GOT3 (cell line): ENCODE measurements at places on chromosomes 7 and 10.

- DNase-seq, result no peak
Measured at GRCh38 chr10:130924138-130924819, 387.2 kb downstream of the TCERG1L start.

GRCh38 chr10:109200646-109201045 is 722.7 kb downstream of the XPNPEP1 start:
- DNase-seq, result no peak

DNA sequence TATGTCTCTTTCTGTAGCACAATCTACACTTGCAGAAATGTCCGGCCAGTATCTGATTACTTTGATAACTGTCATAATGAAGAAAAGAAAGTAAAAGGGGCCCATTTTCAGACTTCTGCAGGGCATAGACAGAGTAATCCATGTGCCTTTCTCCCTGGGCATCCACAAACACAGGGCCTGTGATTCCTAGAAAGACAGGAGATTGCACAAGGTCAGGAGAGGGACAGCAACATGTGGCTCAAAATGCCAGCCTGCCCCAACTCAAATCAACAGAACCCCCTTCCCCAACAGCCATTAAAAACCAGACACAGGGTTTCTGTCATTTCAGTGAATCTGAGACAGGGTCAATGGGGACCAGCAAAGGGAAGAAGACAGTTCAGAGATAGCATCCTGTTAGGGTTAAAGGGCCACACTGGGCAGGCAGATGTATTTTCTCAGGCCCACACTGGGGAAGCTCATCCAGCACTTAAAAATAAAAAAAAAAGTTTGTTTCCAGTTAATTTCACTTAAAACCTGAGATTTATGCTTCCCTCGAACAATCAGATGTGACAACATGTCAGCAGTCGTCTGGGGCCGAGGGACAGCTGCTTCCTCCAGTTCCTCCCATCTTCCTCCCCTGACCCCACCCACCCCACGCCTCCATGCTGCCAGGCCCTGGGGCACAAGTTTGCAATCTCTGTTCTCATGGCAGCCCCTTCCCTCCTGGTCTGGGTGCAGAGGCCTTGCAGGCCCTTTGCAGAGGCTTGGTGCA is 30.7 kb upstream of the ACSL5 start:
- no peak for DNase-seq

GRCh38 chr10:101467286-101467770 is 113.4 kb downstream of the BTRC start:
- DNase-seq, result no peak

- no peak for DNase-seq
Measured at GRCh38 chr7:132996581-132997242, 85.2 kb downstream of the CHCHD3 start.

GRCh38 chr7:148708026-148708885 is 9.6 kb downstream of the CUL1 start:
- no peak for DNase-seq

DNA sequence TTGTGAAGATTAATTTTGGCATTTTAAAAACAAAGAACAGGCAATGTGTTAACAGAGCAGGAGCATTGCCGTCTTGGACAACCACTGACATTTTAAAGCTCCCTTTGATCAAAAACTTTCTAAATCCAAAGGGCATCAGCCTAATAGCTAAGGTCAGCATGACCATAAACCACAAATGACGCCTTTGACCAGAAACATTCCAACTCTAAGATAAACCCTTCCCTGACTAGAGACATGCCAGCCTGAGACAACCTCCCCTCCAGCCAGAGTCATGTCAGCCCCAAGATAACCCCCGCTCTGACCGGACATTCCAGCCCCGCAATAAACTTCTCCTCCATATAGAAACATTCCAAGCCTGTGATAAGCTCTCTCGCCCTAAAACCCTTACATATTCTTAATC is 949.4 kb upstream of the POT1 start:
- DNase-seq, result no peak

DNA sequence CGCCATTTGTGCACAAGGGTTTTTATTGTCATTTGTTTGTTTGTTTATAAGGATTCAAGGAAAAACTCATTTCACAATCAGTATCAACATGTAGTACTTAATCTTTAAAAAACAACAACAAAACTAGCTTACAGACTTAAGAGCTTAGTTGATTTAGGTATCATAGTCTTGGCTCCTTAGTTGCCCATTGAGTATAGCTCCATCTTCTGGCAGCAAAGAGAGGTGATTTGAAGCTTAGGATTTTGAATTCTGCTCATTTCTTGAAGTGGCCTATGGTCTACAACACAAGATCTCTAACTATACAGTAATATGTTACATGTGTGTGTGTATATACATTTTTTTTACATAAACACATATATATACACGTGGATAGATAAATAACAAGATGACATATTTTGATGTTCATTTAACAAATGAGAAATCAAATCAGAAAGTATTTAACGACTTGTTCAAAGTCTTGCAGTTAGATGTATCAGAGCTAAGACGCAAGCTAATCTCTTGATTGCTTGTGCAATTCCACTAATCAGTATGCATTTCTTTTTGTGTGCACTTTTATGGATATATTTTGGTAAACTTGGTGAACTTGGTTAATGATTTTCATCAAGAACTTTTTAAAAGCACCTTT is 307.3 kb downstream of the CAMK1D start:
- no peak for DNase-seq

GRCh38 chr10:95280637-95281036 is 10.2 kb downstream of the PDLIM1 start:
- DNase-seq, result no peak

DNA sequence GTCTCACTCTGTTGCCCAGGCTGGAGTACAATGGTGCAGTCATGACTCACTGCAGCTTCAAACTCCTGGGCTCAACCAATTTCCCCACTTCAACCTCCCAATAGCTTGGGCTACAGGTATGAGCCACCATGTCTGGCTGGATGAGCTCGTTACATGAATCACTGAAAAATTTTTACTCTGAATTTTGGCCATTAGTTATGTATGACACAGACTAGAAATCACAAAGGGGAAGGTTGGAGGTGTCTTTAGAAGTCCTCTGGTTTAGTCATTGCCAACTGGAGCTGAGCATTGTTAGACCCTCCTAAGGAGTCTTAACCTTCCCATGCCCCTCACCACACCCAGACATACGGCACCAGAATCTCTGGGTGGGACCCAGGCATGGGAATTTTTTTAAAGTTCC is 34.7 kb downstream of the SVIL start:
- no peak for DNase-seq

DNA sequence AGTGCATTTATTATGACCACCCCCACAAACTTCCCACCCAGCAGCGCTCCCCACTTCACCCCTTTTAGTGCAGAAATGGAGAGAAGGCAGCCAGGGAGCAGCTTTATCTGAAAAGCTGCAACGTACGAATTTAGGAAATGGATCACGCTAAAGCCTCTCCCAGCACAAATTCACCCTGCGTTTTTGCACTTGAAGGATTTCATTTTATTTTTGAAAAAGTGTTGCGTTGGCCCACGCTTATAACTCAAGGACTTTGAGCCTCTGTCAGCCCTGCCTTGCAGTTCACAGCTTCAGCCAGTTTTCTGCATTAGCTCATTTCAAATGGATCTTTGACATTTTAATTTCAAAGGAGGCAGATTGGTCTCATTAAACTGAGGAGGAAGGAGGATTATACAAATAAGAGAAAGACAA is 556.1 kb downstream of the KCNMA1 start:
- no peak for DNase-seq

GRCh38 chr7:150715293-150715692 is 1.1 kb upstream of the GIMAP1 start:
- DNase-seq, result no peak

DNA sequence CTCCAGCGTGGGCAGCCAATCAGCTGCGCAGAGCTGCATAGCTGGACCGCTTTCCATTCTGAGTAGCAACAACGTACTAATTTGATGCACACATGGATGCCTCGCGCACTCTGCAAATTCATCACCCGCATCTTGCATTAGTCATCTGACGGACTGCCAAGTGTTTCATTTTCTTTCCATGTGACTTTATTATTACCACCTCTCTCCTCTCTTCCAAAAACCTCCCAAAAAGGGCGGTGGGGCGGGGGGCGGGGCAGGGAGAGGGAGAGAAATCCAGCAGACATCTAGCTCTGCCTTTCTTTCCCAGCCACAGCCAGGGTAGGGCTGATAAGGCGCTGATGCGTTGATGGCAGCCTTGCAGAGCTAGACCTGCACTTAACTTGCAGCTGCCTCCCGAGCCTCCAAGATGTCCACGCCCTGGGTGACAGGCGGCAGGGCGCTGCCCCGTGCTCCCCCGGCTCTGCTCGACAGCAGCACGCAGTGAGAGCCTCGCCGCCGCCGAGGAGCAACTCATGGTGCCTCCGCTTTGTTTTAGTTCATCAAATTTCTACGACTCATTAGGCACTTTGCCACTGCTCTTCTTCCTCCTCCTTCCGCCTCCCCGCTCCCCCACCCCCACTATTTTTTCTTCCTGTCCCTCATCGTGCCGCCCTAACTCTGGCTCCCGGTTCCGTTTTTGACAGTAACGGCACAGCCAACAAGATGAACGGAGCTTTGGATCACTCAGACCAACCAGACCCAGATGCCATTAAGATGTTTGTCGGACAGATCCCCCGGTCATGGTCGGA is 147.3 kb downstream of the CELF2 start:
- DNase-seq, result no peak

DNA sequence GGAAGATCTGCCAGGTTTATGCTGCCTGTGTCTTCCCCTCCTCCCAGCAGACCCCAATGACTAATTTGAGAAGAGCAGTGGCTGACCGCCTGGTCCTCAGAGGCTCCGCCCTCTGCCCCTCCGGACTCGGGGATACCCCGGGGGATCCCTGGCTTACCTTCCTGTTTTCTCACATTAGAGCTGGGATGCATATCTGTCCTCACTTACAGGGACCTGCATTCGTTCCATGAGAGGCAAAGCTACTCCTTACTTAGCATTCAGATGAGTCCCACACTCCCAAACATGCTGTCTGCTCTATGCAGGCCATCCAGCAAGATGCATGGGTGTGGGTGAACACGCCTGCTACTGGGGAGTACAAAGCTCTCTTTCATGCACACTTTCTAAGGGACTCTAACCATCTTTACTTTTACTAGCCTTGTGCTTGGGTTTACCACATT is 24.0 kb downstream of the VOPP1 start:
- DNase-seq, result no peak

GRCh38 chr7:43844257-43844656 is 25.1 kb downstream of the MRPS24 start:
- no peak for DNase-seq

GRCh38 chr7:36131026-36131425 is 22.0 kb upstream of the EEPD1 start:
- DNase-seq, result no peak

GRCh38 chr10:119343011-119343601 is 135.7 kb downstream of the GRK5 start:
- DNase-seq, result no peak

DNA sequence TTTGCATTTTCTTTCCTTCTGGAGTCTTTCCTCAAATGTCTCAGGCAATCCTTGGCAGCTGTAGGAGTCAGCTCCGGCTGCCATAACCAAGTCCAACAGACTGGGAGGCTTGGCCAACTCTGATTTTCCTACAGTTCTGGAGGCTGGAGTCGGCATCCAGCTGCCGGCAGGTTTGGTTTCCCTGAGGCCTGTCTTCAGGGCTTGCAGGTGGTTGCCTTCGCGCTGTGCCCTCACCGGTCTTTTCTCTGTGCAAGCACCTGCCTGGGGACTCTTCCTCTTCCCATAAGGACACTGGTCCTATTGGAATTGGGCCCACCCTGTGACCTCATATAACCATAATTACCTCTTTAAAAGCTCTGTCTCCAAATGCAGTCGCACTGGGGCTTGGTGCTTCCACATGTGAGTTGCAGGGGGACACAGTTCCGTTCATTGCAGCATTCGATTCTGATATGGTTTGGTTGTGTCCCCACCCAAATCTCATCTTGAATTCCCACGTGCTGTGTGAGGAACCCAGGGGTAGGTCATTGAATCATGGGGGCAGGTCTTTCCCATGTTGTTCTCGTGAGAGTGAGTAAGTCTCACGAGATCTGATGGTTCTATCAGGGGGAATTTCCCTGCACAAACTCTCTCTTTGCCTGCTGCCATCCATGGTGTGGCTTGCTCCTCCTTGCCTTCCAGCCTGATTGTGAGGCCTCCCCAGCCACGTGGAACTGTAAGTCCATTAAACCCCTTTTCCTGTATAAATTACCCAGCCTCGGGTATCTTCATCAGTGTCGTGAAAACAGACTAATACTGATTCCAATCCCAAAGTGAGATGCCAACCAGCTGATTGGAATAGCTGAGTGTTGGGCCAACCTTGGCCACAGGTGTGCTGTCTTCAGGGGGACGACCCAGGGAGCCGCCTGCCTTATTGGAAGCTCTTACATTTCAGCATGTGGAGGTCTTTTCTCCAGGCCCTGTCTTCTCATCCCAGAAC is 7.9 kb downstream of the GALNTL5 start:
- DNase-seq, result no peak

GRCh38 chr7:98084631-98085030 is 22.0 kb upstream of the LMTK2 start:
- DNase-seq, result no peak

GRCh38 chr10:75712242-75712880 is 280.9 kb downstream of the LRMDA start:
- DNase-seq, result no peak

- DNase-seq, result no peak
Measured at GRCh38 chr7:134782121-134782623, 2.7 kb downstream of the CALD1 start.
